ENCODE measurements at places on chromosomes 16 and 17. TPM values are rescaled to one million over a fixed set of nuclear protein-coding genes. Genes with fewer than 3 reads are reported as not detected.

Gene SOX9
- not detected for total RNA-seq

Gene TEKT1
- not detected for total RNA-seq

Gene NACA2
- total RNA-seq = not detected

- H3K4me3 ChIP-seq = no peak overlapping the region
- DNase-seq = no peak
- peaks cover 6% of the 10 kb centered on the region for H3K4me1 ChIP-seq
- H3K27ac ChIP-seq = no peak overlapping the region
Measured at GRCh38 chr16:86995456-86995855, 321.7 kb downstream of the C16orf95 start.

DNA sequence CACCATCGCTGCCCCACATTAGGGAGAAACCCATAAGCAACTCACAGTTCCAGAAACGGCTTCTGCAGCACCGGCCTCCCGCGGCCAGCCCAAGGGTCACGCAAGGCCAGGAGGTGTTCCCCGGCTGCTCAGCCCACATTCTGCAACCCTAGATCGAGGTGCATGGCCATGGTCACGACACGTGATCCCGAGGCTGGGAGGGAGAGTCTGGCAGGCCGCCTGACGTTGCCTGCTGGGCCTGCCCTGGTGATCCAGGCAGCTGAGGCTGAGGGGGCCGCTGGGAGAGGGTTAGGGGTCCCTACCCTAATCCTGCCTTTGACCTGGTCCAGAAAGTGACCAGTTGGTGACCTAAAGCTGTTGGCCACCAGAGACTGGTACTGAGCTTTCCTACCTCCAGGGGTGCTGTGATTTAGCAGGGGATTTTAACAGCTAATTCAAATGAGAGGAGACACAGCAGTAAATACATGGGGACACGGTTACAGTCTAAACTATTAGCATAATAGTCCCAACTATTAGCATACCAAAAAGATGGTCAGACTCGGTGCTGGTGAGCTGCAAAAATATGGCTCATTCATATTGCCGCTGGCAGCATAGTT is 97.4 kb upstream of the CIBAR2 start:
- H3K27ac ChIP-seq = no peak overlapping the region
- no peaks in the 10 kb centered on the region for H3K36me3 ChIP-seq
- no peak for DNase-seq
- H3K27me3 ChIP-seq = no peaks in the 10 kb centered on the region
- no peaks in the 10 kb centered on the region for H3K4me1 ChIP-seq

All from natural killer cell (primary cell).